HL-60 (cell line): ENCODE measurements at places on chromosomes 4 and X.

GRCh38 chr4:27678027-27678426, 817.4 kb downstream of the STIM2 start:
- DNase-seq = no peak

GRCh38 chrX:23312136-23312535, 22.5 kb upstream of the PTCHD1 start:
- no peak for DNase-seq

DNA sequence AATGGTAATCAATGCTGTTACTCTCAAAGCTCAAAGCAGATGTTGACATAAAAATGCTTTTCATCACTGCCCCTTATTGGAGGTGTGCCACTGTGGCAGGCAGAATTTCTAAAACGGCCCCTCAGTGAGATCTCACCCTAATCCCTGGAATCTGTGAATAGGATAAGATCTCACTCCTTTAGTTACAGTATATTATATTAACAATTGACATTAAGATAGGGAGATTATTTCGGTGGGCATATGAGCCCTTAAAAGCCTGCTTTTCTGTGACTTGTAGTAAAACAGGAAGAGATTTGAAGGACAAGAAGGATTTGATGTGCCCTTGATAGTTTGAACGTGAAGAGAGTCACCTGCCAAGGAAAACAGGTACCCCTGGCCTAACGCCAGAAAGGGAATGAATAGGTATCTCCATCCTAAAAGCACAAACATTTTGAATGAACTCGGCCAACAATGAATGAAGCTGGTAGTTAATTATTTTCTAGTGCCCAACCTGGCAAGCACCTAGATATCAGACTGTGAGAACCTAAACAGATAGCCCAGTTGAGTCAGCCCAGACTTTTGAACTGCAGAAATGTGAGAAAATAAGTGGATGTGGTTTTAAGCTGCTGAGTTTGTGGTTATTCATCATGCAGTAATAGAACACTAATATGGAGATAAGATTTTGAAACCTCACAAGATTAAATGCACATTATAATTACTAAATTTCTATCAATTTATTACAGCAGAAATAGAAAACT, 881.6 kb downstream of the PCDH18 start:
- no peak for DNase-seq

GRCh38 chr4:3308691-3309090, 15.9 kb downstream of the RGS12 start:
- no peak for DNase-seq

GRCh38 chr4:82998898-82999297, 11.7 kb downstream of the LIN54 start:
- no peak for DNase-seq

- no peak for DNase-seq
Measured at GRCh38 chr4:81891005-81891996, 419.6 kb upstream of the RASGEF1B start.

GRCh38 chrX:44974451-44974850, 101.5 kb downstream of the KDM6A start:
- DNase-seq = no peak

DNA sequence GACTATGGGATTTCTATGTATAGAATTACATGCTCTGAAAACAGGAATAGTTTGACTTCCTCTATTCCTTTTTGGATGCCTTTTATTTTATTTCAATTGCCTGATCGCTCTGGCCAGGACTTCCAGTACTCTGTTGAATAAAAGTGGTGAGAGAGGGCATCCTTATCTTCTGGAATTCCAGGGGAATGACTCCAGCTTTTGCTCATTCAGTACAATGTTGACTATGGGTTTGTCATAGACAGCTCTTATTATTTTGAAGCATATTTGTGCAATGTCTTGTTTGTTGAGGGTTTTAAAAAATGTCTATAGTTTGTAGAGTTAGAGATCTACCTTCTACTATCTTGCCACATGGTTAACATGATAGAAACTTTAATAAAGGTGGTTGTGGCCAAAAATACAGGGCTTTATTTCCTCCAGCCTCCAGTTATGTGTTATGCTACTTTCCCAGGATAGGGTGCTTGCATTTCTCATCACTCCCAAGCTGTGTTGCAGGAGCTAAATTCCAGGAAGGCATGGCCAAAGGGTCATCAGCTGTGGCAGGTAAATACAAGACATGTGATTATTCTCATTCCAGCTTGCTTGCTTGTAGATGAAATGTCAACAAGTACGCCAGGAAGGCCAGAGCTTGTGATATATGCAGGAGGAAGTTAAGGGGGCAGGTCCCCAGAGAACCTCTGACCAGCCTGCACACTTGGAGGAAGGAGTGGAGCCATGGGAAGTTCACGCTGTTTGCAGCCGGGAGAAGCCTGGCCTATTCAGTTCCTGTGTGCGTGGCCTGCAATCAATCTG, 142.4 kb upstream of the CPXCR1 start:
- no peak for DNase-seq

- DNase-seq = no peak
Measured at GRCh38 chrX:71198066-71198465, 25.0 kb upstream of the GJB1 start.

DNA sequence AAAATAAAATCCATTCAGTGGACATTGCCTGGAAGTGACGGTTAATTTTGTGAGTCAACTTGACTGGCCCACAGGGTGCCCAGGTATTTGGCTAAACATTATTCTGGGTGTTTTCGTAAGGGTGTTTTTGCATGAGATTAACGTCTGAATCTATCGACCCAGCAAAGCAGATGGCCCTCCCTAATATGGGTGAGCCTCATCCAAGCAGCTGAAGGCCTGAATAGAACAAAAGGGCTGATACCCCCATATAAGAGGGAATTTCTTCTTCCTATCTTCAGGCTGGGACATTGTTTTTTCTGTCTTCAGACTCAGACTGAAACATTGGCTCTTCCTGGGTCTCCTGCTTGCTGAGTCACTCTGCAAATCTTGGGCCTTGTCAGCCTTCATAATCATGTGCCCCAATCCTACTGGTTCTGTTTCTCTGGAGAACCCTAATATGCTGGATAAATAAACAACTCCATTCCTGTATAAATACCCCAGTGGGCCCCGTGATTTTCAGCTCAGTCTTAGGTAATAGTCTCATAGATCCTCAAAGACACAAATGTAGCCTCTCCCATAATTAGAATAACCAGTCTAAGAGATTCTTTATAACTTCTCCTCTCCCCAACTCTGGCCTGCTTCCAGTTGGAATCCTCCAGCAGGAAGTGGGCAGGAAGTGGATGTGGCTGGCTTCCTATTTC, 33.1 kb upstream of the DDX3X start:
- DNase-seq = no peak

- no peak for DNase-seq
Measured at GRCh38 chr4:59393780-59394179, 1806.3 kb upstream of the ADGRL3 start.

DNA sequence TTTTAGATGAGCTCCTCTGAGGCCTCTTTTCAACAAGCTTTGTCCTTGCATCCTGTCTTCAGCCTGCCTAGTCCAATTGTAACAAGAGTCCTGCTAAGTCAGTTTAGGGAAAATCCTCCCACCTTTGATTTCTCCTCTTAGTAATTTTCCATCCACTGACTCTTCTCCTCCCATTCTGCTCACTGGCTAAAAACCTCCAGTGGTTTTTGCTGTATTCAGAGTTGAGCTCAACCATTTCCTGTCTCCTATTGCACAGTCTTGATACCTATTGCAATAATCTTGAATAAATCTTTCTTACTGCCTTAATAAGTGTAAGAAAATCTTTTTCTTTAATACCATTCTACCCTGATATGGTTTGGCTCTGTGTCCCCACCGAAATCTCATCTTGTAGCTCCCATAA, 117.8 kb upstream of the ENPP6 start:
- DNase-seq = no peak

- DNase-seq = no peak
Measured at GRCh38 chr4:55925241-55925640, 23.5 kb upstream of the CEP135 start.

GRCh38 chrX:50469206-50469605, 1.4 kb downstream of the DGKK start:
- DNase-seq = no peak

DNA sequence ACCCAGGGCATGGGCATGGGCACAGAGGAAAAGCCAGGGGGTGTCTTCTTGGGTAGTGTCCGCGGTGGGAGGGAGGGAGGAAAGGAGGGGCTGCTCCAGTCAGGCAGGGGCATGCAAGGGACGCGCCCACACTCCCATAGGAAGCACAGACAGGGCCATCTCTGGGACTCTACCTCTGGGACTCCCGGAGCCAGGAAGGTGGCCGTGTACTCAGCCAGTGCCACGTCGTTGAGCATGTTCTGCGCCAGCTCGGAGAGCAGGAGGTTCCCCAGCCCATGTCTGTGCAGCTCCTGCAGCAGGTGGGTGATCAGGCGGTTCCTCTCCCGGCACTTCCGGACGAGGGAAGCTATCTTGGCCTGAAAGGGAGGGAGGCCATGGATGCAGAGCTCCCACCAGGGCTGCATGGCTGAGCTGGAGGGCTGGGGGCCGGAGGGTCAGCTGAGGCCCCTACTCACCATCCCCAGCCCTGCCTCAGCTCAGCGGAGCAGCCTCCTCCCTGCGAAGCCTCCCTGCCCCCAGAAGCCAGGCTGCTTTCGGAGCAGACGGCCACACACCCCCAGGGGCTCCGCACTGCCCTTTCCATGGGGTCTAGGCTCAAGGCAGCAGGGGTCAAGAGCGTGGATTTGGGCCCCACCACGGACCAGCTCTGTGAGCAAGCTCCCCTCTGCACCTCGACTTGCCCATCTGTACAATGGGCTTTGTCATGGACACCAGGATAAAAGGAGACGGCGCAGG, 44.6 kb downstream of the C4orf50 start:
- DNase-seq = no peak

GRCh38 chrX:44447214-44447613, 95.4 kb downstream of the FUNDC1 start:
- DNase-seq = no peak

GRCh38 chr4:24915121-24915922, 2.5 kb upstream of the CCDC149 start:
- DNase-seq = no peak

DNA sequence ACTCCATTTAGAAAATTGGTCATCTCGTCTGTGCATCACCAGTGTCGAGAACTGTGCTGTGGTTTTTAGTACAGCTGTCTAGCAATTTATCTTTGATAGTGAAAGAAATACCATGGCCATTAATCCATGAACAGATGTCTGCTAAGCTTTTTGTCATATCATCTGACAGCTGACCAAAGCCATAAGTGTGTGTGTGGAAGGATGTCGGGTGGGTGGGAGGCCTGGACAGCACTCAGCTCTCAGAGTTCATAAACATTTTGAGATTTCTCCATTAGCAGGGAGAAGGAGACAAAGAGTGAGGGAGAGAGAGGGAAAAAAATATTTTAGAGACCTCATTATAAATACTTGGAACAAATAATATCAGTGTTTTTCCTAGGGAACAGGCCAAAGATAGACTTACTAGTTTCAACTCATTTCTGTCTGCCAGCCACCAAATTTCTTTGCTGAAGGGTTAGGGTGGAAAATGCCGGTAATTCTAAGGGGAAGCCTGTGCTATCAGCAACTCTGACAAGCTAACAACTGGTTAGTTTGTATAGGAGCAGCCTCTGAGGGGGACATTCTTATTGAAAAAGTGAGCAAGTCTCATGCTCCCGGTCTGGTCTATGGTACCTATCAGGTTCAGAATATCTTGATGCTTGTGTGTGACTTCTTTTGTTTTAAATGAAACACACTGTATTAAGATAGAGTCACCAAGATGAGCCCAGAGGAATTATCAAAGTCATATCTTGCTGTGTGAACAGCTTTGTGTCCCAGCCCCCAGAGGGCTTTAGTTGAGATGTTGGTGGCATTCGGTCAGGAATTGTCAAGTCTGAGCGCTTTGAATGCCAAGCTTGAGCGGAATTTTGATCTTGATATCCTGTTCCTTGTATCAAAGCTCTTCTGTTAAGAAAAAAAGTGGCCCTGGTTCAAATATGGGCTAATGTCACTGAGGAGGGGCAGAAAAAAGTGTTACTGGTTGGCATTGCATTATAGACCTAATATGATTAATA, 41.9 kb upstream of the PDLIM3 start:
- no peak for DNase-seq

GRCh38 chr4:108113229-108113628, 55.5 kb downstream of the LEF1 start:
- DNase-seq = no peak

DNA sequence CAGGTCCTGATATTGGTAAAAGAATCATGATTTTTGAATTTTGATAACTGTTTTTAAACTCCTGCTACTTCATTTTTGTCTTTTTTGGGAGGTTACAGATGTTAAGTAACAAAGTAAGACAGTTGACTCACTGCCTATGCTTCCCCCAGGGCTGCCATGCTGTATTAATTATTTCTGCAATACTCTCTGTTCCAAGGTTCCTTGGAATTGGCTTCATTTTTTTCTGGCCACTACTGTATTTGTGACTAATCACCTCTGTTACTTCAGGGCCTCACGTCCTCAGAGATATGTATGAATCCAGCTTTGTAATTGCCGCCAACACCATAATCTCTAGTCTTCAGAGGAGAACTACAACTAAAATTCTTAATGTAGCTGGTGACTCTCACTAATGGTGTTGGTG, 1729.3 kb downstream of the C4orf33 start:
- no peak for DNase-seq

- no peak for DNase-seq
Measured at GRCh38 chrX:77572322-77572721, 125.1 kb downstream of the FGF16 start.

GRCh38 chr4:7366180-7366945, 68.4 kb downstream of the PSAPL1 start:
- DNase-seq = no peak

GRCh38 chrX:37796310-37796709, 16.5 kb downstream of the CYBB start:
- DNase-seq = no peak

DNA sequence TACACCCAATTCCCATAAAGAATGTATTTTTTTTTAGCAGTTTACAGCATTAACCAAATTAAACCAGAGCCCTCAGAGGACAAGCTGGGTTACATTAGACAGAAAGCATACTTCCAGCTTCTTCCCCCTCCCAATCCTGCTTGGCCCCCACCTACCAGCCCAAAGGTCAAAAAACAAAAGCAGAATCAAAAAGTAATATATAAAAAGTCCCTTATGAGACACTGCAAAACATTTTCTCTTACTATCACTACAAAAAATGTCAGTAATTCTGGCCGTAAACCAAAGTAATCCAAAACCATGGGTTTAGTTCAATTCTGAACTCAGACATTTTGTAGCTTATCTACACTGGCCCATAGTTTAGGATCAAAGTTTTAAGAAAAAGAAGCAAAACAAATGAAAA, 38.0 kb downstream of the APBB2 start:
- no peak for DNase-seq
